ENCODE measurements at places on chromosomes 6 and 20. TPM values are rescaled to one million over a fixed set of nuclear protein-coding genes. Genes with fewer than 3 reads are reported as not detected.

TPD52L1 gene
- polyA plus RNA-seq: 105 TPM

NKAIN2 gene
- polyA plus RNA-seq: 15.4 TPM

MCHR2 gene
- polyA plus RNA-seq: not detected

TCF21 gene
- polyA plus RNA-seq: 208 TPM

SLC22A23 gene
- 9.9 TPM for polyA plus RNA-seq

OPRL1 gene
- 1.4 TPM for polyA plus RNA-seq

CALHM6 gene
- 3.4 TPM for polyA plus RNA-seq

LY6G6F gene
- 0.81 TPM for polyA plus RNA-seq

SLC22A3 gene
- polyA plus RNA-seq: 4.3 TPM

TPBG gene
- polyA plus RNA-seq: 24.1 TPM

Measured in left renal cortex interstitium (tissue), 4 donors.